ENCODE measurements at places on chromosomes 3 and 15. TPM values are rescaled to one million over a fixed set of nuclear protein-coding genes. Genes with fewer than 3 reads are reported as not detected.

The HHATL gene
- not detected for total RNA-seq

The CACNA1D gene
- total RNA-seq: not detected

The BNC1 gene
- 1.0 TPM for total RNA-seq

The LRRN1 gene
- total RNA-seq: not detected

The CDCP1 gene
- total RNA-seq: 0.13 TPM

The LRRC34 gene
- total RNA-seq: 3.1 TPM

The GPR15 gene
- not detected for total RNA-seq

The POTEB2 gene
- total RNA-seq: not detected

The ABHD14A gene
- 5.3 TPM for total RNA-seq

The CCDC191 gene
- total RNA-seq: 1.1 TPM

The SPINT1 gene
- total RNA-seq: 0.90 TPM

The HRH1 gene
- total RNA-seq: 2.3 TPM

The ATP10A gene
- total RNA-seq: under 0.01 TPM

The SCG3 gene
- 0.13 TPM for total RNA-seq

The GOLGA6D gene
- not detected for total RNA-seq

The RETNLB gene
- total RNA-seq: not detected

The DHX36 gene
- total RNA-seq: 21.3 TPM

The MESP2 gene
- not detected for total RNA-seq

The NPAP1 gene
- not detected for total RNA-seq

The ST3GAL6 gene
- total RNA-seq: 7.2 TPM

The EFCAB12 gene
- total RNA-seq: under 0.01 TPM

The SYNPR gene
- not detected for total RNA-seq

The GPR62 gene
- total RNA-seq: under 0.01 TPM

The GP9 gene
- total RNA-seq: not detected

The ZNF592 gene
- 2.7 TPM for total RNA-seq

The RPL32 gene
- total RNA-seq: 1,083 TPM

The SLC24A5 gene
- not detected for total RNA-seq

The HIGD2B gene
- total RNA-seq: not detected

All from dermis microvascular lymphatic vessel endothelial cell (primary cell).